ENCODE measurements at places on chromosomes 12 and 14. TPM values are rescaled to one million over a fixed set of nuclear protein-coding genes. Genes with fewer than 3 reads are reported as not detected.

DNA sequence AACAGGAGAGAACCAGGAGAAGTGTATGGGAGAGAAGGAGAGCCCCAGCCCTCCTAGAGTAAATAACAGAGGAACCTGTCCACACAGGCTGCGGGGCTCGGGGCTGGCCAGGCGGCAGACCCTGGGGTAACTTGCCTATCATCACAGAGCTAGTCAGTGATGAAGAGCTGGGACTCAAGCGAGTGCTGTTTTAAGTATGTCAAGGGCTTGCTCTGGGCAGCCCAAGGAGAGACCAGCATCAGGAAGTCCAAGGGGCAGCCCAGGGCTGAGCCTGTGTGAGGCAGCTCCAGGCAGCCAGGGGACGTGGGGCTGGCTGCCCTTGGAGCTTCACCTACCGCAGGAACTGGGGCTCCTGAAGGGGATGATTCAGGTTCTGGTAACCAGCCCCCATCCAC lies 10.0 kb downstream of the VWF start:
- no peak overlapping the region for H3K27ac ChIP-seq
- no peaks in the 10 kb centered on the region for H3K27me3 ChIP-seq
- no peaks in the 10 kb centered on the region for H3K36me3 ChIP-seq
- DNase-seq, result no peak

OR4K17 gene
- not detected for total RNA-seq

GRCh38 chr14:28754209-28754985 lies 12.2 kb upstream of the FOXG1 start:
- no peaks in the 10 kb centered on the region for H3K36me3 ChIP-seq
- no peak overlapping the region for H3K4me3 ChIP-seq
- peaks cover 8% of the 10 kb centered on the region for H3K4me1 ChIP-seq
- DNase-seq, result no peak

RNU4-1 gene
- 5,368 TPM for total RNA-seq

ZNF10 gene
- 26.0 TPM for total RNA-seq

GRCh38 chr12:57209916-57210315 lies 6.7 kb upstream of the NXPH4 start:
- no peak overlapping the region for H3K27ac ChIP-seq
- no peak overlapping the region for H3K4me3 ChIP-seq
- H3K4me1 ChIP-seq, result peaks cover 20% of the 10 kb centered on the region
- H3K36me3 ChIP-seq, result peaks cover 13% of the 10 kb centered on the region

- no peak overlapping the region for H3K27ac ChIP-seq
- no peaks in the 10 kb centered on the region for H3K4me1 ChIP-seq
- no peaks in the 10 kb centered on the region for H3K27me3 ChIP-seq
- no peak for DNase-seq
- H3K4me3 ChIP-seq, result no peak overlapping the region
- peaks cover 10% of the 10 kb centered on the region for H3K36me3 ChIP-seq
These were observed 23.3 kb upstream of the MARK3 start for GRCh38 chr14:103361867-103362266.
